Stimulated activated CD8-positive, alpha-beta memory T cell treated with anti-CD3 and anti-CD28 coated beads, Interleukin-4, amount 100 ng/mL, for 4 hours (primary cell): ENCODE measurements at places on chromosomes 6 and 20.

GRCh38 chr20:34708621-34709043 lies 4.5 kb downstream of the TP53INP2 start:
- no peak for DNase-seq

DNA sequence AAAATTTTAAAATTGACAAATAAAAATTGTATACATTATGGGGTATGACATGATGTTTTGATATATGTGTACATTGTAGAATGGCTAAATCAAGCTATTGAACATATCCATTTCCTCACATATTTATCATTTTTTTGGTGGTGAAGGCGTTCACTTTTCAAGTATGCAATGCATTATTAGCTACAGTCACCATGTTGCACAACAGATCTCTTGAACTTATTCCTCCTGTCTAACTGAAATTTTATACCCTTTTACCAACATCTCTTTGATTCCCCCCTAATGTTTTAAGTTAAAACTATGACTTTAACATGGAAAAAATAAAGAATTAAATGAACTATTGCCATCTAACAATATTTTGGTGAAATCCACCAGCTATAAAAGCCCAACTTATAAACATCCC lies 65.2 kb upstream of the UST start:
- no peak for DNase-seq

DNA sequence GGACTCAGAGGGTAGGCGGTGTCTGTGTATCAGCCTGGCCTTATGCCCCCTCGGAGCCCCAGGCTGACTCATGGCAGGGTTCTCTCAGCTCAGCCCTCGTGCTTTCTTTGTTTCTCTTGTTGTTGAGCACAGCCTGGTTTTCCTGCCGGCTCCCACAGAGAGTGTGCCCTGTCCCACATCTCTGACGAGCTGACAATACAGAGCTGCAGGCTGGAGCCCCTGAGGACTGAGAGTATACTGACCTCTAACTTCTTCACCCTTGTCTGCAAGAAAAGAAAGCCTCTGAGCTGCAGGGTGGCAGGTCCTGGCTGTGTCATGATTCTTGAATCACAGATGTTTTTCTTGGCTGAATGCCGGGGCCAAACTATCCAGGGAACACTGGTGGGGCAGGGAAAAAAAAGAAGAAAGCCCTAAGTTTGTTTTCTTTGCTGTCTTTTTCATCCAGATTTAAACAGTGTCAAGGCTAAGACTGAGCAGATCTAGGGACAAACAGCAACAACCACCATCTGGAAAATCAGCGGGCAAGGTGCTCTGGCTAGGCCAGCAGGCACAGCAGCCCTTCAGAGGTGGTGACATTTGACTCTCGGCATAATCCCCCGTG lies 63.3 kb upstream of the ZNF133 start:
- no peak for DNase-seq

GRCh38 chr6:11278207-11278559 lies 45.7 kb upstream of the NEDD9 start:
- no peak for DNase-seq

- DNase-seq = no peak
Observed at GRCh38 chr6:87483929-87484328, 11.2 kb downstream of the SLC35A1 start.

DNA sequence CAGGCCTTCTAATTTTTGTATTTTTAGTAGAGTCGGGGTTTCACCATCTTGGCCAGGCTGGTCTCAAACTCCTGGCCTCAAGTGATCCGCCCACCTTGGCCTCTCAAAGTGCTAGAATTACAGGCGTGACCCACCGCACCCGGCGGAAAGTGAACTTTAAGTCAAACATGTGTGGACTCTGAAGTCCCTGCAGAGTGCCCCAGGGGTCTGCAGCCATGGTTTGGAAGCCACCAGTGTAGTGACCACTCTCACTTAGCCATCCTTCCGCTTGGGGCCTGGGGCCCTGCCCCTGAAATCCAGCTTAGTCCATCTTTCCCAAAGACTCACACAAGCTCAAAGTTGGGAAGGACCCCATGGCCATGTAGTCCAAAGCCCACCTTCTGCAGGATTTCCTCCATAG lies 164.5 kb downstream of the GRM4 start:
- no peak for DNase-seq

DNA sequence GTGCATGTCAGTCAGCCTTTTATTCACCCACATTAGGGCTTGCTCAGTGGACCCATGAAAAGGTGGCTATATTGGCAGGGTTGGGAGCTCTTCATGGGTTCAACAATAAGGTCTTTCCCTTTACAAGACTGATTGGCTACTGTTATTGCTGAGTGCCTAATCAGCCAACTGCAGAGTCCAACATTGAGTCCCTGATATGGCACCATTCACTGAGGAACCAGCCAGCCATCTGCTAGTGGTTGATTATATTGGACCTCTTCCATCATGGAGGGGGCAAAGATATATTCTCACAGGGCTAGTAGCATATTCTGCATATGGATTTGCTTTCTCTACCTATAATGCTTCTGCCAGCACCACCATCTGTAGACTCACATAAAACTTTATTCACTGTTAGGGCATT lies 69.9 kb downstream of the CDKAL1 start:
- no peak for DNase-seq

DNA sequence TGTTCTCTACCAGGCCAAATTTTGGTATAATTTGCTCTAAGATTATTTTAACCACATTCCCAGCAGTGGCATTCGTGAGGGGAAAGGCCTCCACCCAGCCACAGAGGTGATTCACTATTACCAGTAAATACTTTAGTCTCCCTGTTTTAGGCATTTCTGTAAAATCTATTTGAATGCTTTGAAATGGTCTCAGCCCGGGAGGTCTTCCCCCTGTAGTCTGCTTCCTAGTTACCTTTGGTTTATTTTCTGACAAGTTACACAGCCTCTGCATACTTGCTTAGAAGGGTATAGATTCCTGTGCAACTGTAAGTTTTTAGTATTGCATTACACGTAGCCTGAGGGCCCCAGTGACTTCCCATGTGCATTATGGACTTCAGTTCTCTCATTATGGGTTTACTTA lies 248.7 kb downstream of the C6orf118 start:
- no peak for DNase-seq

DNA sequence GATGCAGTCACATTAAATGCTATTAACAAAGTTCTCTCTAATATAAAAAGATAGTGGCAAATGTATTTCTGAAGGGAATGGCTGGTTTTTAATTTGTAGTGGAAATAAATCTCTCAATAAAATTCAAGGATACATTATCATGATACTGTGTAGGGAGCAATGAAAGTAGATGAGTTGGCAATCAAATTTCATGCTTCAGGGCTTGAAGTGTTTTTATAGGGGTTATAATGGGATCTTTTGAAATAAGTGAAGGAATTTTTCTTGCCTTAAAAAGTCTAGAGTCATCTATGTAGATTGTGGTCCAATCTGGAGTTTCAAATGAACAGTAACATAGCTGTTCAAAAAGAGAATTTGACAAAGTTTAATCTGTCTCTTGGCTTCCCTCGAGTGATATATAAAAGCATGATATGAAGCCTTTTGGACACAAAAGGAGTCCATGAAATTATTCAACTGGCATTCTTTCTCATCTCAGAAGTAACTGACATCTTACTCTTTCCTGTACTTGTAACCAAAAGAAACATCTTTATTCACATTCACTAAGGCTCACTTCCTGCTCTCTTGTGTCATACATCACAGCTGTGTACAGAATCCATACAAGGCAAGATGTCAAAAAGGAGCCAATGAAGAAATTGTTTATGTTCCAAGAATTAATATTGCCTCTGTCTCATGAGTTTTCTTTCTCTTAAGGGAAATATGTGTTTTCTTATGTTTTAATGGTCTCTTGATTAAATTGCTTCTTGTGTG lies 591.0 kb upstream of the GJE1 start:
- DNase-seq = no peak

DNA sequence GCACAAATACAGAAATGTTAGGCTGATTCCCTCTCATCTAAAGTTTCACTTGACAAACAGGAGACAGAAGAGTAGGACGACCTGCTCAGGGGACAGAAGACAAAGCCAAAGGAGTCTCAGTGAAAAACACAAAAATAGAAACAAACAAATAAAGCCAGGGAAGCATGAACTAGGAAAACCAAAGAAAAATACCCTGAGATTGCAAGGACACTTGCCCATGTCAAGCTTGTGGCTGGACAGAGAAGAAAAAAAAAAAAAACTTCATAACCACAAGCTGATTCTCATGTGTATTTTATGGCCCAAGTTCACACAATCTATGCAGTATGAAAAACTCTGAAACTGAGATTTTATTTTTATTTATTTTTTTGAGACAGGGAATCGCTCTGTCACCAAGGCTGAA lies 85.6 kb upstream of the BEND6 start:
- no peak for DNase-seq

DNA sequence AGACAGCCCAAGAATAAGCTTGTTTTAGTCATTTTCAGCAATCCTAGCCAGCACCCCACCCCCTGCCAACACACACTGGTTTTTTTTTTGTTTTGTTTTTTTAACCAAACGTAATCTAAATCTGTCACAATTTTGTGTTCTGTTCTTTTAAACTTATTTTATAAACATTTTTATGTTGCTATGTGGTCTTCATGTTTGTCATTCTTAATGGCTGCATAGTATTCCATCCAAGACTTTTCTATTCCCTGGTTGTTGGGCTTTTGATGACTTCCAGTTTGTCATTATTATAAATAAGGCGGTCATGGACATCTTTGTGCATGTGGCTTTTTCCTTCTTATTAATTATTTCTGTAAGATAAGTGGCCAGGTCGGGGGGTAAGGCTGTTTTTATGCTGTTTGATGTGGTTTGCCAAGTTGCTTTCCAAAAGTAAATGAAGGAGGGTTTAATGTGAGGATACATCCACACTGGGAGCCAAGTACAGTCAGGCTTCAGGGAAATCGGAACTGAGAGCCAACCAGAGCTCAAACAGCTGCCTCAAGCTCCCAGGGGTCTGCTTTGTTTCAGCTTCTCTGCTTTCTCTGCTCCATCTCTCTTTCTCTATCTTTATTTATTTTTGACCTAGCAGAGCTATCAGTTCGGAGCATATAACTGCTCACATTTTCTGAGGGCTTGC lies 125.8 kb downstream of the VEGFA start:
- DNase-seq = no peak

DNA sequence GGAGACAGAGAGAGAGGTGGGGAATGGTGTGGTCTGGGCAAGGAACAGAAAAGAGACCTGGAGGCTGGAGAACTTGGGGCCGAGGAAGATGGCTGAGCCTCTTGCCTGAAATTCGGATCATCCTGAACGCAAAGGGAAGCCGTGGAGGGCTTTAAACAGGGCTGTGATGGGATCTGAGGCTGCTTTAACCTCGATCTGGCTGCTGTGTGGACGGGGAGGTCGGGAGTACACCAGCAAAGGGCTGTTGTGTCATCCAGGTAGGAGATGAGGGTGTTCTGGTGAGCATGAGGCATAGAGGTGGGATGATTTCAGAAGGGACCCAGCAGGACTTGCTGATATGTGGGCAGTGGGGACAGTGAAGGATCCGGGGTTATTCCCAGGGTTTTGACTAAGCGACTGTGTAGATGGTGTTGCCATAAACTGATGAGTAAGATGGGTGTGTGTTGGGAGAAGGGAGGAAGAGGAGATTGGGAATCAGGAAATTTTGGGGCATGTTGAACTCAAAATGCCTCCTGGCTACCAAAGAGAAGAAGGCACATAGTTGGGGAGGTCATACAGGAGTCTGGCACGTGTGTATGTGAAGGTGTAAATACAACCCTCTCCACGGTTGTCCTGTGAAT lies 158.5 kb downstream of the NFATC2 start:
- DNase-seq = no peak

DNA sequence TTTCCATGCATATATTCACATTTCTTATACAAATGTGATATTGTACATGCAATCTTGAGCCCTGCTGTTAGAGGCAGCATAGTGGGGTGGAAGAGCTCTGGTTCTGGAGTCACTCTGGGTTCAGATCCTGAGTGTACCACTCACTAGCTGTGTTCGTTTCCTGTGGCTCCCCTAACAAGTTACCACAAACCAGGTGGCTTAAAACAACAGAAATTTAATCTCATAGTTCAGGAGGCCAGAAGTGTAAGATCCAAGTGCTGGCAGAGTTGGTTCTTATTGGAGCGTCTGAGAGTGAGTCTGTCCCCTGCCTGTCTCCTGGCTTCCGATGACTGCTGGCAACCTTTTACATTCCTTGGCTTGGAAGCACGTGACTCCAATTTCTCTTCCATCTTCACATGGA lies 115.6 kb downstream of the MAP3K7 start:
- DNase-seq = no peak

GRCh38 chr6:169186496-169187169 lies 67.0 kb downstream of the THBS2 start:
- DNase-seq = no peak

- no peak for DNase-seq
Observed at GRCh38 chr20:47785854-47786764, 828 bp upstream of the SULF2 start.

- DNase-seq = no peak
Observed at GRCh38 chr6:15698471-15698870, 35.6 kb upstream of the DTNBP1 start.

- no peak for DNase-seq
Observed at GRCh38 chr6:30327232-30327746, 562 bp downstream of the TRIM39 start.

- DNase-seq = no peak
Observed at GRCh38 chr6:33826537-33826936, 22.7 kb upstream of the MLN start.

GRCh38 chr6:107711412-107712236 lies 112.5 kb downstream of the SCML4 start:
- no peak for DNase-seq

DNA sequence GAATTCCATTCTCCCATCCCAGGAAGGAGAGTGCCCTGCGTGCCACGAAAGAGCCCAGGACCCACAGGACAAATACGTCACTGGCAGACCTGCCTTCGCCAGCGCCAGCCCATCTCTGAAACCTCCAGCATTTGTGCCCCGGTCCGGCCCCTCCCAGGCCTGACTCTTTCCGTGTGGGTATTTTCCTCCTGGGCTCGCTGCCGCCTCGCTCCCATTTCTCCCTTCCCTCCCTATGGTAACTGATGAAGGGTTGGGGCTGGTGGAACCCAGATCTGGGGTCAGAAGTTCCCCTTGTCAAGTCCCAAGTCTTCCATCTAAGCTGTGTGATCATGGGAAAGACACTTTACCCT lies 208.5 kb downstream of the LRFN2 start:
- DNase-seq = no peak

GRCh38 chr6:69790629-69791028 lies 6.2 kb downstream of the LMBRD1 start:
- DNase-seq = no peak

GRCh38 chr20:50930976-50931305 lies 296 bp downstream of the ADNP start:
- DNase-seq = no peak

GRCh38 chr6:40251637-40252300 lies 317.5 kb upstream of the MOCS1 start:
- no peak for DNase-seq

DNA sequence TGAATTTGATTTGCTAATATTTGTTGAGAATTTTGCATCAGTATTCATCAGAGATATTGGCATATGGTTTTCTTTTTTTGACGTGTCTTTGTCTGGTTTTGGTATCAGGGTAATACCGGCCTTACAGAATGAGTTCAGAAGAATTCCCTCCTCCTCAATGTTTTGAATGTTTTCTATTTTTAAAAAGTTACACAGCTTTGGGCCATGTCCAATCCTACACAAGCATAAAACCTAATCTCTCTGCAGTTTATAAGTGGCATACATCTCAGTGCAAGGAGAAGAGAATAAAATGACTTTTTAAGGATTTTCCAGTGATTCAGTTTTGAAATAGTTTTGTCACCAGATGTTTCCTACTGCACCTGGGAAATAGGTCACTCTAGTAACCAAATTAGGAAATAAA lies 185.5 kb downstream of the COL12A1 start:
- no peak for DNase-seq
